ENCODE measurements at places on chromosomes 4 and X. TPM values are rescaled to one million over a fixed set of nuclear protein-coding genes. Genes with fewer than 3 reads are reported as not detected.

DNA sequence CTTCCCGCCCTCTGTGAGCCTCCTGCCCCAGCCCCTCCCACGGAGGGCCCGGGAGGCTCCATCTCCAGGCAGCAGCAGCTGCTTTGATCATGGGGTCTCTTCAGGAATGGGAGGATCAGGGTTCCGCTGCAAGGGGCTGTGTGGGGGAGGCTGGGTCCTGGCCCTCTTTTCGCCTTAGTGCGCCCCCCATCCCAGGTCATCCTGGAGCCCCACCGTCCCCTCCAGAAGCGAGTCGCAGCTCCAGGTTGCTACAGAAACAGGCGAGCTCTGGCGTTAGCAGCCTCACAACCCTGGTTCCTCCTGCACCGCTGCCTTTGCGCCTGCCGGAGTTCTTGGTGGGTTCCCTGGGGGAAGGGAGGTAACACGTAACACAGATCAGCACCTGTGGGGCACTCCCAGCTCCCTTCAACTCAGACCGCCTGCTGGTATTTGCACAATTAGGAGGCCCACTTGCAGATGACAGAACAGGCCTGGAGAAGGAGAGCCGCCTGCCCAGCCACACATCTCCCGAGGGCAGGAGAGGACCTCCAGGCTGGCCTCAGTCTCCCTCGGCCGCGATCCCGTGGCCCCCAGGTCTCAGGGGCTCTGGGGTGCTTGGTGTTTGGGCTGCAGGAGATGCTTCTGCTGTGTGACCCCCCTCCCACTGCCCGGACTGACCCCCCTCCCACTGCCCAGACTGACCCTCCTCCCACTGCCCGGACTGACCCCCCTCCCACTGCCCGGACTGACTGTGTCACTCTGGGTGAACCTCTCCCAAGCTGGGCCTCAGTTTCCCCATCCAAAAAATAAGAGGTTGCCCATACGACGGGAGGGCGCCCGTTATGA lies 64.2 kb upstream of the ADRA2C start:
- DNase-seq = no peak

GRCh38 chr4:177371461-177371860 lies 61.8 kb downstream of the NEIL3 start:
- DNase-seq = no peak

GRCh38 chr4:11650801-11651596 lies 222.3 kb upstream of the HS3ST1 start:
- DNase-seq = no peak

MAGEE2 gene
- not detected for total RNA-seq

GRCh38 chr4:123804196-123804721 lies 407.7 kb downstream of the SPRY1 start:
- DNase-seq = no peak

- DNase-seq = no peak
These were observed 136.3 kb downstream of the ZNF330 start for GRCh38 chr4:141356963-141357335.

DNA sequence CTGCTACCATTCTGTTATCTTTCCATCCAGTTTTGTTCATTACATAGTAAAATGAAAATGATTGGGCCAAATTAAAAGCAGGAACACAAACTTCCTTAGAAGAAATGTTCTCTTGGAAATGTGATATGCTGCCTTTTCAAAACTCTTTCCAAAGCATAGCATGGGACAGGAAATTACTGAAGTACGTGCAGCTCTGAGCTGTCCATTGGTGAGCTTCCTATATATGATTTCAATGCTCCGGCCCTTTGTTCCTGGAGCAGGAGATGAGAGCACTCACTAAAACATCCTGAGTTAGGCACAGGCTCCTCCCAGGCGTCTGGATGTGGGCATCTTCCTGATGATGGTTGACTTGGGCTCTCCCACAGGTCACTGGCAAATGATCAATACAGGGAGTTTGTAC lies 33.0 kb upstream of the ANXA3 start:
- DNase-seq = no peak

- no peak for DNase-seq
These were observed 39.0 kb downstream of the TBC1D19 start for GRCh38 chr4:26622913-26623312.

- DNase-seq = no peak
These were observed 129.3 kb downstream of the SHROOM3 start for GRCh38 chr4:76564123-76564915.

GRCh38 chrX:8565729-8566128 lies 101.1 kb downstream of the VCX3B start:
- no peak for DNase-seq

DNA sequence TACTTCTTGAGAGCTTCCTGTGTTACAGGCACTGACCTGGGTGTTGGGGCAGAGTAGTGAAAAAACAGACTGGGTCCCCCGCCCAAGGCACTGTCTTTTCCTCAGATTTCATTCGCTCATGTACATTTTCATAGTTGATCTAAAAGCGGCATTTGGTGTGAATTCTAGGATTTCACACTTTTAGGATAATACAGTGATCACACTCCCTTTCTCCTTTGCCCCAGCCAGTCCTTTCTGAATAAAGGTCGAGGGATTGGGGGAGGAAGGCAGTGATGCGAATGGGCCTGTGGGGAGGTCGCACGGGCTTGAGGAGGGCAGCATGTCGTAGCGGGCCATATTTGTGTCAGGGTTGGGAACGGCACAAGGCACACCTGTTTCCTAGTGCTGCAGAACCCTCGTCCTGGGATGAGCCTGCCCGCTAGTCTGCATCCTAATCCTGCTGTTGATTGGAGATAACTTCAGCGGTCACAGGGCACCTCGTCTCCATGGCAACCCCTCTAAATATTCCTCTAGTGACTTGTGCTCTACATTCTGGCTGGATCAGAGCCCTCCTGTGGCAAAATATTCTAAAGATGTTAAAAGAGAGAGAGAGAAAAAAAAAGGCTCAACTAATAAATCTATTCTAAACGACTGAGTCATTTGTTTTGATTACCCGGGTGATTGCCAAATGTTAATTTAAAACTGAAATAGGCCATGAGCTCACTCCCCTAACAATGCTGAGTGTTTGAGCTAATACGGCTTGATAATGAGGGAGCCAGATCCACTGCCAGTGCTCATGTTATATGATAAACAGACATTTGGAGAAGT lies 21.8 kb downstream of the FHL1 start:
- DNase-seq = no peak

GRCh38 chr4:14294611-14295010 lies 667.1 kb upstream of the BOD1L1 start:
- no peak for DNase-seq

DNA sequence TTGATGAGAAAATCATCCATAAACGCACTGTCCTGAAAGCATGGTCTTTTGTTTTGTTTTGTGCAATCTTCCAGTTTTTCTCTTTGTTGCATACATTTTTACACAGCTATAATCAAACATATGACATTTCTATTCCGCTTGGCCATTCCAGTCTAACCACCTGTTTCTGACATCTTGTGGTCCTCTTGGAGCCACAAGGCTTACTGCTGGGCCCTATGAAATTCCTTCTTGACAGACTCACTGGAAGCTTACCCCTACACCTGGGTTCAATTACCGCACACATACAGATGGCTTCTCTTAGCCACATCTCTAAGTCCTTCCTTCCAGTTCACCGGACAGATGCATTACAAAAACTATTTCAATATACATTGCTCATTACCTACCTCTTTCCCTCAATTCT lies 72.4 kb downstream of the PAPSS1 start:
- no peak for DNase-seq

GRCh38 chrX:18490806-18491555 lies 65.6 kb downstream of the CDKL5 start:
- no peak for DNase-seq

DNA sequence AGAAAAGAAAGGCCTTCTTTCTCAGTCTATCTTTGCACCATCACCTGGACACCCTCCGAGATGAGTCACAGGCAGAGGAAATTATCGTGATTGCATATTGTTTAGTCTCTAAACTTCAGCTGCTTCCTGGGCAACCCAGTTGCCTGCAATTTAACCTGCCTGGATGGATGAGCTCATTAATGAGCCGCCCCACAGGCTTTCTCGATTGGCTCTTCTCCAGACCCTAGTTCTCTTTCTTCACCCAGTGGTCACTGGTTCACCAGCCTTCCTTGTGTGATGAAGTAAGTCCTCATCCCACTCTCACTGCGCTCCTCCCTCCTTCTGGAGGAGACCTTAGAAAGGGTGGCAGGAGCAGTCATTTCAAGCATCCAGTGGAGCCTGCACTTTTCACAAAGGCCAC lies 94.4 kb downstream of the SOWAHB start:
- no peak for DNase-seq

ZDHHC15 gene
- 0.20 TPM for total RNA-seq

DNA sequence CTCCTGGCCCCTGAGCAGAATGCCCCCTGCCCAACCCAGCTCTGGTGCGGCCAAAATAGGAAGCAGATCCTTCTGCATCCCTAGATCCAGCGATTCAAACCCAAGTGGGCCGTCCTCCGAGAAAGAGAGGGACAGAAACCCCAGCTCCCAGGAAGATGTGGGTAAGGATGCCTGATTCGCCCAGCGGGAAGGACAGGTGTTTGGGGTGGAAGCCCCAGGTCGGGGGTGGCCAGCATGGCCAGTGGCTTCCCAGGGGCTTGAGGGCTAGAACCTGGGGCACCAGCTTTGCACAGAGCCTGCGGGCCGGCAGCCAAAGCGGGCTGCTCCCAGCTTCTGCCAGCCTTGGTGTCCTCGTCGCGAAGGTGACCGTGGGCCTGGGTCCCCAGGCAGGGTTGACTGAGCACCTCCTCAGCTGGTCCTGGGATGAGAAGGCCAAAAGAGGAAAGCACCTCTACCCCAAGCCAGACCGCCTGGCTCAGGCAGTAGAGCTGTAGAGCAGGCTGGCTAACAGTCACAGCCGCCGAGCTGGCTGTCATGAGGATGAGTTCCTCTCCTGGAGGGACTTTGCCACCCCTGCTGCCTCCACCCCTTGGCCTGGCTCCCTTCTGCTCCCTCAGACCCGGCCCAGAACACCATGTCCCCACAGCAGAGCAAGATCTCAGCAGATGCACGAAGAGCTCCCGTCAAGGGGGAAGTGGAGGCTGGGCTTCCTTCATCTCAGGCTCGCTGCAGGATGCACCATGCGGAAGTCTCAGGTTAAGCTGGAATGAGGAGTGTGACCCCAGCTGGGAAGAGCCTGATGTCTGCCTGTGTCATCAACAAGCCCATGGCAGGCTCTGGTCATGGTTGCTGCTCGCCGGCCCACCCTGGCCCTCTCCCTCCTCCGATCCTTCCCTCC lies 59.9 kb downstream of the CPZ start:
- no peak for DNase-seq

HERC5 gene
- total RNA-seq = 14.0 TPM

NSD2 gene
- total RNA-seq = 182 TPM

DNA sequence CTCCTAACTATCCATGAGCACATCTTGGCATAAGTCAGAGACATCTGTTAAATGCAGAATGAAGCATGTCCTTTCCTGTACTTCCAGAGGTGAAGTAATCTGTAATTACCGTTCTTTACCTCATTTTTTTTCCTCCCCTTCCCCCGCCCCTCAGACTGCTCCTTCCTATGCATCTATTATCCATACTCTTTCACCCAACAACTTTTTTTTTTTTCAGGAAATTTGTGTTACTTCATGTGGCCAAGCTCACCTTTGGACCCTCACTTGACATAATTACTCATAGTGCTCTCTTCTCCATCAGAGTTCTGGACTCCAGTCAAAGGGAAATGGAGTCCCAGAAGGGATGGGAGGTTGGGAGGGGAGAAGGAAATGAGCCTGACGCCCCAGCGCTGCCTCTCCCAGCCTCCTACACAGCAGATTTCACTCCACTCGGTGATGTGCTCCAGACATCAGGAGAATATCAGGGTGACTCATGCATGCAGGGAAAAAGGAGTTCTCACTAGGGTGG lies 568.8 kb downstream of the STIM2 start:
- DNase-seq = no peak

DNA sequence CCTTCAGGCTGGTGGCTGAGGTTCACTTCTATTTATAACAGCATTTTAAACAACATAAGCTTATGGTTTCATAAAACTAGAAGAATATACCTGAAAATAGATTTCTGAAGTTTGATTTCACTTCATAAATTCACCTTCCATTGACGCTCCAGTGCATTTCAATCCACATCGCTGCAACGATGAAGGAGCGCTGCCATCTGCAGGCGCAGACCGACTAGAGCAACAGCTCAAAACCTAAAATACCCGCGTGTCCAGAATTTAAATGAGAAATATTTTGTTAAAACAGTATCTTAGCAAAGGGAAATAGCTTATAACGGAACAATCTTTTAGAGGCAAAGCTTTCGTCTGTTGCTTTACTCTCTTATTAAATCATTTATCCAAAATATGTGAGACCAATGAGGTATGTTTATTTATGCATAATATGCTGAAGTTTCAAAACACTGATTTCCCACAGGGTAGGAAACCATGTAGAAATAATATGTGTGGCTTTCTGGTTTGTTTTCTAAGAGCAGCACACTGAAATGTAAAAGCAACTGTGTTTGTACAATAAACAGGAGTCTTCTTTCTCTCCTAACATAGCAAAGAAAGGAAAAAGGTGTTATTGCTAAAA lies 816.4 kb upstream of the FRG1 start:
- DNase-seq = no peak

- DNase-seq = no peak
These were observed 379.6 kb downstream of the FAM133A start for GRCh38 chrX:94053575-94053974.

DNA sequence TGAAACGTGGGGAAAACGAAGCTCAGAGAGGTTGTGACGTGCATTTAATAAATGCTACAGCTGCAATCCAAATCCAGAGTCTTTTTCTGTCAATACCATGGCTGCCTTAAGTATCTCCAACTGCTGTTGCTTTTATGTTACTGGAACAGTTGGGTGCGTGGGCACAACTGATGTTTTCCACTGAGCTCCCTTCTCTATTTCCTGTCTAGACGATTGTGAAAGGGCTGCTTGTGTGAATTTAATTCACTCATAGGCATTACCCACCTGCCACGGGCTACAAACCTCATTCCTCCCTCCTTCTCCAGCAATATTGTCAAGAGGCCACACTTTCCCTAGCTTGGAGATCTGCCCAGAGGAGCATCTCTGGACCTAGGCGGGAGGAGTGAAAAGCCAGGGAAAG lies 526.0 kb downstream of the MID1IP1 start:
- DNase-seq = peak; percentile 34

DNA sequence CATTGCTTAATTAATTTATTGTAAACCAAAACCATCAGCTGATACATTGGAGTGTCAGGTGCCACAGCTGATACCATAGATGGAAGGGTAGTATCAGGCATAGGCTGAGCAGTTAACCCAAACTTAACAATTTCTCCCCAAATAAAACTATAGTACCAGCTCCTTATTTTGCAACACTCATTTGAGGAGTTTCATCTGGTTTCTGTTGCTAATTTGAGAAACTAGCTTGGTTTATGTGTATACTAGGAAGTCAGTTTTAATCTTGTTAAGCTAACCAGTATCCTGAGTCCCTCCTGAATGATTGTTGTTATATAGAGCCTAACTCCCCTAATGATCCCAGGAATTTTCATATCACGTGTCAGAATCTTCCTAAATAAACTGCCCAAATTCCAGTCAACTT lies 12.7 kb downstream of the DCAF16 start:
- no peak for DNase-seq

NEIL3 gene
- total RNA-seq = not detected

- DNase-seq = no peak
These were observed 21.2 kb upstream of the GPC3 start for GRCh38 chrX:134006484-134007161.

GRCh38 chr4:11605597-11605996 lies 176.9 kb upstream of the HS3ST1 start:
- no peak for DNase-seq

GRCh38 chr4:39504538-39504937 lies 22.7 kb downstream of the UGDH start:
- DNase-seq = no peak

GRCh38 chrX:155056877-155057792 lies 13.8 kb downstream of the CMC4 start:
- peak; percentile 34 for DNase-seq

TKTL2 gene
- not detected for total RNA-seq
